ENCODE measurements at places on chromosomes 6 and 20.

DNA sequence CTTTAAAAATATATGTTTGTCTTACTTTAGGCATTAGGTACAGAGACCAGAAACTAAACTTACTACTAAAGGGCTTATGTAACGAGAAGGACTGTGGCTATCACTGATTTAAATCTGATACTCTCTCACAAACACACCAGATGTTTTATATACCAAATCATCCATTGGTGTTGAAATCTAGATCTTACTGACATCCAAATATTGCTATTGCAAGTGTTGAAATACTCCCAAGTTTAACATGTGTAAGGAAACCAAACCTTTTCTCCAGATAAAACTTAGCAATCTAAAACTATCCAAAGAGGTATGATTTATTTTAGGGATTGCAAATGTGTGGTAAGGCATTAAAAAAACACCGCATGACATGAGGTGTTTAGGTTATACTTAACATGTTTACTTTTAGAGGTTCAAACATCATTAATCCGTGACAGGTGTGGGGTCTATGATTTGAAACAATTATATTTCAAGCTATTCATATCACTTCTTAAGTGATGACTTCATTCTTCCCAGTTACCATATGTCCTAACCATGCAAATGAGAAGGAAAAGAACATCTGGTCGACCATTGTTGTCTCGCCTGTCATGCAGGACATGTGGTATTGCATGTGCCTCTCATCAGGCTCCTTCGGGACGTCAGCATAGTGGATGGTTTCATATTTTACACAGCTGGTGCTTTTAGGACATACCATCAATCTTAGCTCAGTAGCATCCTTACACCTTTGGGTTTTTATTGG lies 168.3 kb upstream of the SPACA1 start:
- DNase-seq, result no peak

- no peak for DNase-seq
These were observed 65.9 kb downstream of the BCAS1 start for GRCh38 chr20:54004445-54004844.

DNA sequence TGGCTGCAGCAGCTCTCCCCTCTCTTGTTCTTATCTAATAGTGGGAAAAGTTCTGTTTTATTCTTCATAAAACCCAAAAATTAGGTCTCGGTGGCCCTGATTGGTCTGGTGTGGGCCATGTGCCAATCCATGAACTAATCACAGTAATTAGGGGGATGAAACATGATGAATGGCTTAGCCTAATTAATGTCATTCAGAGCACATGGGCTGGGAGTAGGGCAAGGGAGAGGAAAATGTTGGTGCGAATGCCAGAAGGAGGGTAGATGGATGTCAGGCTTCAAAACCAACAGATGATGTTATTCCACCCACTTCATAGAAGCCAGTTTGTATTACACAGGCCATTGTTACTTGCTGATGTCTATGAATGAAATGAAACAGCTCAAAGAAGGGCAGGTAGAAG lies 46.5 kb downstream of the PLEKHG1 start:
- DNase-seq, result no peak

- no peak for DNase-seq
These were observed 20.6 kb downstream of the CNBD2 start for GRCh38 chr20:35988910-35989463.

DNA sequence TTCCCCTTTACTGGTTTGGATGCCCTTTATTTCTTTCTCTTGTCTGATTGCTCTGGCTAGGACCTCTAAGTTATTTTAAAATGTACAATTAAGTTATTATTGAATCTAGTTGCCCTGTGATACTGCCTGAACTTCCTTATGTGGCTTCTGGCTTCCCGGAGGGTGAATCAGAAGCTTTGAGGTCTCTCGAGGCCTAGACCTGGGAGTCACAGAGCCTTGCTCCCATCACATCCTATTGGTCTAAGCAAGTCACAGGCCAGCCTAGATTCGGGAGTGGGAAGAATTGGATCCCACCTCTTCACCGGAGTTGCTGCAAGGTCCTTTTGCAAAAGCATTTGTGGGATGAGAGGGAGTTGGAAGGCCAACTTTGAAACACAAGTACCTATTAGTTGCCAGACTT lies 15.2 kb downstream of the BCAS4 start:
- no peak for DNase-seq

DNA sequence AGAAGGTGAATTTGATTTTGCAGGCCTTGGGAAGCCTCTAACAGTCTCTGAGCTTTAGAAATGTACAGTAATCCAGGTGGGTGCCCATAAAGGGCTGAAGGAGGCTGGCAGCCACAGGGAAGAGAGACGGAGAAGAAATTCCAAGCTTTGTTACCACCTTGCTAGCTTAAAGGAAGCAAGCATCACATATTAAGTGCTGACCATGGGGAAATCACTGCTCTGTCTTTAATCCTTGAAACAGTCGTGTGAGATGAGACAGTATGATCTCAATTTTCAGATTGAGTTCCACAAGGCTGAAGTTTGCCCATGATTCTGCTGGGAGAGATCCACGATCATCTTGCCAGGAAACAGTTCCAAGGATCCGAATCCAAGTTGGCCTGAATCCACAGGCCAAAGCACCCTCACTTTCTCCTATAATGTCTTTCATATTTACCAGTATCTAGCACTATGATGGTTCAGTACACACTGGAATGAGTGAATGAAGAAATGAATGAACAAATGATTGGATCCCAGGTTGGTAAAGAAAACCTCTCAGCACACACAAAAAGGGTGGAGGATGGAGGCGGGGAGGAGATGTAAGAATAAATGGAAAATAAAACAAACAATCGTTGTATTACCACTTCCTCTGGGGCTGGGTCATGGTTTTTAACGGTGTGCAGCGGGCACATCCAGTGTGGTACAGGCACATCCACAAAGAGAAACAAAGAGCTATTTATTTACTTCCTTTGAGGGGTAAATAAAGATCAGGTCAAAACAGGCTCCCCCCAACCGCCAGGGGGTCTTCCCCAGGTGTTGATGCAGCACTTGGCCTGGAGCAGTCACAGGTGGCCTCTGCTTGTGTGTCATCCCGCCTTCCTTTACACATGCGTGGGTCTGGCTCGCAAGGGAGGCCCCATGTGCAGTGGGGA lies 28.2 kb upstream of the TAF8 start:
- DNase-seq, result no peak

DNA sequence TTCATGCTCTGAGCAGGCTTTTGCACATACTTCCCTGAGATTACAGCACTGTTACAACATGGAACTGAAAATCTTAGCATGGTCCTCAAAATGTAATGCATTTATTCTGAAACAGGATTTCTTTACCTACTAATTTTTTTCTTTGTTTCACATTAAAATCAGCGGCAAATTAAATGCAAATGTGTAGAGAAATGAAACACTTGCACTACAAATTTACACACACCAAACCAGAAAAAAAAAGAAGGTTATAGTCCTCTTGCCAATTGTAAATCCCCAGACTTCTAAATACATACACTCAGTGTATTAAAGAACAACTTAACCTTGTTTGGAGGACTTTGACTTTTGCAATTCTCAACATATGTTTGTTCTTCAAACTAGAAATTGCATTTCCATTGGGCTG lies 210.9 kb upstream of the TBX18 start:
- no peak for DNase-seq

DNA sequence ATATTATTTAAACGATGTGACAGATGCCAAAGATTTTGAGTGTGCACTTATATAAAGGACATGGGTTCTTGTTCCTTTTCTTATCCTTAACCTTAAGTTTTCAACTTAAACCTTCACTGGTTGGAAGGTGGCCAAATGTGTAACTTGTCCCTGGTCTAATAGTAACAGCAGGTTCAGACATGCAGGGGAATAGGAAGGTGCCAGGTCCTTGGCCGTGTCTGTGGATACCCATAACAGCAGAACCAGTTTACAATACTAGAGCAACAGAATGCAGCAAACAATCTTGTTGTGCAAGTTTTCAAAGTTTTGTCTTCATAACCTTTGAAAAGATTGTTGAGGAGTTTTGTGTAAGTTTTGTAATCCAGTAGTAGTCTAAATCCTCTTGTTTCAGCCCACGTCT lies 4.4 kb downstream of the MYB start:
- no peak for DNase-seq

DNA sequence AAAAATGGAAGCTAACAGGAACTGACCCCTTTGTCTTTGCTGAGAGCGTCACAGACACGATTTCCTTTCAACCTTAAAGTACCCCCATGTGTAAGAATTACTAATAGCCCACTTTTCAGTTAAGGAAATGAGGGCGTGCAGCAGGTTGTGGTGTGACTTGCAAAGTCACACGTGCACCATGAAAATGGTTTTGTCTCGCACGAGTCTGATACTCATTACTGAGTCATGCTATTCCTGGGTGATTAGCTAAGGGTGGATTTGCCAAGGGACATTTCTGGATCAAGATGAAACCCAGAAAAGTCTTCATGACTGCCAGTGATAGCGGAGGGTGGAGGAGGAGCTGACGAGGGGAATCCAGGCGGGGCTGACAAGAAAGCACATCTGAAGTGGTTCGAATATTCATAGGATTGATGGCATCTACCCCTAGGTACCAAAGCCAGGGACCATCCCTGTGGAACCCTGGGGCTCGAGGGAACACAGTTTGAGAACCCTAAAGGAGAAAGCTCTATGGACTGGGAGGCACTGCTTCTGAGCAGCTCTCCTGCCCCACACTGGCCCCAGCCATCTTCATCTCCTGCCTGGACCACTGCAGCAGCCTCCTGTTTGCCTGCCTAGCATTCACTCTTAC lies 12.1 kb upstream of the NFATC2 start:
- DNase-seq, result no peak

- DNase-seq, result no peak
These were observed 143.6 kb upstream of the GJE1 start for GRCh38 chr6:141988954-141989705.

DNA sequence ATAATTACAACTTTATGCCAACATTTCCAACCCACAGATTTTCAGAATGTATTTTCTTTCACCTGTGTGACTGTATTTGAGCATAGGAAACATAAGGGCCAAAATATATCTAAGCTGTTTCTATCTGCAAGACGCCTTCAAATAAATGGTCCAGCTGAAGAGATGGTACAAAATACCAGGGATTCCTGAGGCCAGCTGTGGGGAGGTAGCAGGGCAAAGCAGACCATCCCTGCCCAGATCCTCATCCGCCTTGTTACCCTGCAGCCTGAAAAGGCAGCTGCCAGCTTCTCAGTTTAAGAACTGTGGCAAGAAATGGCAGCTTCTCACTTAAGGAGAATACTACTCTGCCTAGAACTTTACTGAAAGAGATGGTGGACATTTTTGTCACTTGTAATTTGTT lies 143.3 kb downstream of the KHDC1L start:
- DNase-seq, result no peak

- no peak for DNase-seq
These were observed 21.0 kb downstream of the LRP11 start for GRCh38 chr6:149843051-149843633.

DNA sequence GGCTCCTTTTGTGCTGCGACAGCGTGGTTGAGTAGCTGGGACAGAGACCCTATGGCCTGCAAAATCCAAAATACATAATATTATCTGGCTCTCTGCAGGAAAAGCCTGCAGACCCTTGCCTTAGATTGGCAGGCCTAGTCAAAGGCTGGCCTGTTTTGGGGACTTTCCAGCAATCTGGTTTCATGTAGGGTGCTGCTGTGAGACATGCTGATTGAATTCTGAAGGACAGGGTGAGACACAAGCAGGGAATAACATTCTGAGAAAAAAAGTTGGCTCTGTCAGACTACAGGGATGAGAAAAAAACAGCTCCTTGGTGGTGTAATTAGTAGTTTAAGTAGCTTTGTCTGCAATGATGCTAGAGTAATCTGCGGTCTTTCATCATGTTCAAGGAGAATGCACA lies 402.7 kb upstream of the AGPAT4 start:
- no peak for DNase-seq

DNA sequence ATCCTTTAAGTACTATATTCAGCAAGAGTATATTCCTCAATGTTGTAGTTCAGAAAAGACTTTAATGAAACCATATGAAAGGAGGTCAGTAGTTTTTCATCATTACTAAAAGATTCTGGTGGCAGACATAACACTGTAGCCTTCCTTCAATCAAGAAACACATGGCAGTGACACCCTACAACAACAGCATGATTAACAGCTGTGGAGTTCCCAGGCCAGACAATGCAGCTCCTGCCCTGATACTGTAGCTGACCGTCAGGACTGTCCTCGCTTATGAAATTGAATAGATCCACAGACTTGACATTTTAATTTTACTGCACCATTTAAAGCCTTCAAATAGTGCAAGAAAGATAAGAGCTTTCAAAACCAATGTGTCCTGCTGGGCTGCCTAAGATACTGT lies 43.6 kb downstream of the USP45 start:
- DNase-seq, result no peak

GRCh38 chr6:166166314-166167257 lies 1.1 kb downstream of the TBXT start:
- DNase-seq, result no peak

Measured in SIG-M5 (cell line).